Pancreas (tissue), 10 donors: ENCODE measurements at places on chromosomes 16 and 17. TPM values are rescaled to one million over a fixed set of nuclear protein-coding genes. Genes with fewer than 3 reads are reported as not detected.
A peak's percentile ranks its signal among the peaks of the same experiment; 100 is the strongest.

DNA sequence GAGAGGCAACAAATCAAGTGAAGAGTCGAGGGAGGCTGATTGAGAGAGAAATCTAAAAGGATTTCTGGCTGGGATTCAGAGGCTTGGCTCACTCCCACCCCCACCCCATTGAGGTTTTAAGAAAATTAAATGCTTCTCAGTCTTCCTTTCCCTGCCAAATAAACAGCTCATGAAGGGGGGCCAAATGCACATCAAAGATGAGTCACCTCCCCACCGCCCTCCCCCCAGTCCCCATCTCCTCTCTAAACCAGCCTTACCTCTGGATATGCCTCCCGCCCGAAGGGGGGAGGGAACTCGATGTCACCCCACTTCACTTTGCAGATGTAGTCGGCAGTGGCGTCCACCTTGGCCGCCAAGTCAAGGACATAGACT, 11.6 kb downstream of the ACLY start:
- no peak for DNase-seq

GRCh38 chr17:65474660-65475059, 86.8 kb downstream of the AXIN2 start:
- no peak for DNase-seq

RBFOX1 gene
- total RNA-seq, result not detected

DNA sequence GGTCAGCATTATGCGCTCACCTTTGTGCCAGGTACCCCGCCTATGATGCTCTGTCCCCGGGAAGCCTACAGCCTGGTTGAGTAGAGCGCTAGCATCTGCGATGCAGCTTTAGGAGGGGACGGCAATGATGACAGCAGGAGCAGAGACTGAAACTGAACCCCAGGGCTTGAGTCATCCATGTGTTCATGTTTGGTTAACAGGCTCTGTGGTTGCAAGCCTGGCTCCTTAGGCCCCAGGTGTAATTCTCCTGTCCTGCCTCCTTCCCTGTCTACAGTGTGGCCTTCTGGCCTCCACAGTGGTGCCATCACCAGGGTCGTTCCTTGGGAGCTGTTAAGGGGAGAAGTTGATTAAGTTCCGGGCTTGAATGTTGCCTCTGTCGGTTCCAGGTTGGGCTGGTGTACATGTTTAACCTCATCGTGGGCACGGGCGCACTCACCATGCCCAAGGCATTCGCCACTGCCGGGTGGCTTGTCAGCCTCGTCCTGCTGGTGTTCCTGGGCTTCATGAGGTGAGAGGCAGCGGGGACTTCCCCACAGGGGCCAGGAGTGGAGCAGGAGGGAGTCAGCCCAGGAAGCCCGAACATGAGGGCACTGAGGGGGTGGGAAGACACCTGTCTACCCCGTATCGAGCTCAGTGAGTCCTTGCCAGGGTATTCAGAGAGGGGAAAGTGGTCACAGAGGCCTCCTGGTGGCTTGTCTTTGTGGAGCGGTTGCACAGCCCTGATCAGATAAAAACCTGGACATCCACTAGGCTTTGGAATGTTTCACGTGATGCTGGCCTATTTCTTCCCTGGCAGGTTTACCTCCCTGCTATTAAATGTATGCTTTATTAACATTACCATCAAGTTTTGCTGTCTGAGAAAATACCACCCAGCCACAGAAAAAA, 9.2 kb upstream of the NAT9 start:
- DNase-seq, result no peak

DNA sequence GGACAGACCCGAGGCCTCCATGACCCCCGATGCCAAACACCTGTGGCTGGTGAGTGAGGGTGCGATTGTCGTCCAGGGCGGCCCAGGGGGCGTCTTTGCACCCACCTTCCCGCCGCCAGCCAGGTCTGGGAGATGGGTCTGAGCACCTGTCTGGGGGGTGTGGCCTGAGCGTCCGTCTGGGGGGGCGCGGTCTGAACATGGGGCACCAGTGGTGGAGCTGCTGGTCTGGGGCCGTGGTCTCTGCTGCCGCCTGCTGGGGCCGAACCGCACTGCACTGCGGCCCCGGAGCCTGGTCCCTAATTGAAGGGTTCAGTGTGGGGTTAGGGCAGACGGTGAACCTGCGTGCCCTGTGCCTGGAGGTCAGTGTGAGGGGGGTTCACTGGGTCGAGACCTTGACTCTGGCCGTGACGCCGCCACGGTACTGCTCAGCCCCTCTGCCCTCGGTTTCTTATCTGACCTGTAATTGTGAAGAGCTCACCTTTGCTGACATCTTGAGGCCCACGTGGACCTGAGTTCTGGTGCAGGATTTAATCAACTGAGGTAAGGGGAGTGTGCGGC, 12.6 kb upstream of the TCF25 start:
- DNase-seq, result peak; percentile 54

AOC2 gene
- 1.7 TPM for total RNA-seq

GRCh38 chr17:33459078-33459940, 166.2 kb upstream of the ASIC2 start:
- no peak for DNase-seq

- no peak for DNase-seq
Observed at GRCh38 chr17:47990962-47991731, 20.2 kb downstream of the CDK5RAP3 start.

CYBA gene
- 40.1 TPM for total RNA-seq

GRCh38 chr17:5668557-5669138, 84.3 kb upstream of the NLRP1 start:
- DNase-seq, result no peak

- no peak for DNase-seq
Observed at GRCh38 chr16:2288726-2289125, 20.8 kb upstream of the RNPS1 start.

DNA sequence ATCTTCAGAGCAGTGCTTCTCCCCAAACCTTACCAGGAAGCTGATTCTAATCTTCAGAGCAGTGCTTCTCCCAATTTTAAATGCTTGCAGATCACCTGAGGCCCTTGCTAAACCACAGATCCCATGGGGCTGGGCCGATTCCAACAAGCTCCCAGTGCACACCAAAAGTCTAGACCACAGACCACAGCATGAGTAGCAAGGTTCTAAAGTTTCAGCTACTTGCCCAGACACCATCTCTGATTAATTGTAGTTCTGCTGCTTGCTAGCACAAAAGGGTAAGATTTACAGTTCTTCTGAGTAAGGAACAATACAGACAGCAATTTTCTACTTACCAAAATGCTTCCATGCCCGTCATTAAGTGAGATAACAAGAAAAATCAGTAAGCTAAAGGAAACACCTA, 12.2 kb downstream of the CLEC3A start:
- no peak for DNase-seq

HASPIN gene
- total RNA-seq, result 0.20 TPM

DNA sequence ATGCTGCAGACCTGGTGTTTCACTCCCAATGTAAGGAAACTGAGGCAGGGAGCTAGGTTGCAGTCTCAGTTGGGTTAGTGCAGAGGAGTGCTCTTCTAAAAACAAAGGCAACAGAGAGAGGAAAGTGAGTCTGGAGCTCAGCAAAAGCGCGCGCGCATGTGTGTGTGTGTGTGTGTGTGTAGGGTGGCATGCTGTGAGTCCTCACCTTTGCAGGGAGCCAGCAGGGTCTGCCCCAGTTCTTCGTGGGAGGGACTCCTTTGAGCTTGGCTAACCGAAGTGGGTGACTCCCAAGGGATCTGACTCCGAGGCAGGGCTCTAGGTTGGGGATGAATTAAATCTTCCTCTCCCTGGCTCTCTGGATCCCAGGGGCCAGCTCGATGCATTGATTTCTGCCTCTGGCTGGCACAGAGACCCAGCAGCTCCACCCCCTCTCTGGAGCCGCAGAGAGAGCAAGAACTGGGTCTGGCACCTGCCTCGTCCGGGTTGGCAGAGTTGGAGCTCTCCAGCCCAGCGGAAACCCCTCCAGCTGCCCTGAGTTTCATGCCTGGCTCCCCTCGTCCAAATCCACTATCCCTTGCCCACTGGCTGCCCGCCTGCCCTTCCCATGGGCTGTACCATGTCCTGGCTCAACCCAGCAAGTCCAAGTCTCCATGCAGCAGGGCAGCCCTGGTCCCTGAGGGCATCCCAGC, 1.3 kb upstream of the BTBD17 start:
- no peak for DNase-seq

DNA sequence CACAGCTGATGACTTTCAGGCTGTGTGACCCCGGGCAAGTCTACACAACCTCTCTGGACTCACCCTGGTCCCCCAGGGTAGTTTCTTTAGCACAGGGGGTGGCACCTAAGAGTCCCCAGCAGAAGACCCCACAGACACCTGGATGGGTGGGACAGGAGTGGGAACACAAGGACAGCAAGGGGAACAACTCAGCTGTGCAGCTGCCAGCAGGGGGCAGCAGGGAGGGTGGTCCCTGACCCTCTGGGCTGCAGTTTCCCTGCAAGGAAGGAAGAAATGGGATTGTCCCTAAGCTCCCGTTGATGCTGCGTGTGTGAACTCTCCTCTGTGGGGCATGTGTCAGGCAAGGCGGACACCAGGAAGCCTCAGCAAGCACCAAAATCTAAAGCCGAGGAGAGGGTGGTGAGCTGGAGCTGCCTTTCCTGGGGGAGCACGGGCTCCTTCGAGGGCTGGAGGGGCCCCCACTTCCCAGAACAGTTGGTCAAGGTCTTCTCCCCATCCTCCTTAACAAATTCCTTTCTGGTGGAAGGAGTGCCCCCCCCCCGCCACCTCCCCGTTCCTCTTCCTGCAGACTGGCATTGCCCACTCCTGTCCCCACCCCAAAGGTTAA, 24.1 kb upstream of the CDH5 start:
- no peak for DNase-seq

DNA sequence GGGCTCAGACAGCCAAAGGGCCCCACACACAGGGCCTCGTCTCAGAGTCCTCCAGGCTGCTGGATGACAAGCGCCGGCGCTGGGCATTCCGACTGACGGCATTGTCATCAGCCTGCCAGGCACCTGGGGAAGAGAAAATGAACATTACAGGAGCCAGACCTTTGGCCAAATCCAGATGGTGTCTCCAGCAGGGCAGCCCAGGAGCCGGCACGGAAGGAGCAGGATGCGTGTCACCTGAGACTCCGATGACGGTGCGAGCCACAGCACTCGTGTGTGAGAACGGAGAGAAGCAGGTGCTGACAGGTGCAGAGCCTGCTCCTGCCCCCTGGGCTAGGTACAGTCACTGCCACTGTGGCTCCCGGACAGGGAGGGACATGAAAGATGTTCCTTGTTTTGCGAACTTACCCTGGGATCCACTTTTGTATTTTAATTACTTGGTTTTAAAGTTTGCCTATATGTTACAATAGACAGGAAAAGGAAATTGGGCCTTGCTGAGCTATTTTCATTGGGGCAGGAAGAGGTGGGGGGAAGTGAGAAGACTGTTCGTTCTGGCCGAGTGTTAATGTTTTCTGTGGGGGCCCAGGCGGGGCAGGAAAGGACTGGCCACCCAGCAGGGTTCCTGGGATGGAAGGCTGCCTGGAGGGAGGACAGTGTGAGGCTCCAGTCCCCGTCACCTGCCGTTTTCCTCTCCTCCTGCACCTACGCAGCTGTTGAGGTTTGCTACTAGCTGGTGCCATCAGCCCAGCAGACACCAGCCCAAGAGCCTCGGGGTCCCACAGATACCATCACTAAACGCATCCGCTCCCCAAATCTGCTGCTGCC, 4.4 kb upstream of the FOXJ1 start:
- no peak for DNase-seq

CACNG3 gene
- not detected for total RNA-seq

GRCh38 chr17:43759836-43760235, 1.2 kb upstream of the SOST start:
- DNase-seq, result no peak
